CD4-positive, alpha-beta T cell treated with Interleukin-4 for 4 hours (primary cell): ENCODE measurements at places on chromosomes 1 and 21.

- no peak for DNase-seq
Measured at GRCh38 chr1:2294033-2294724, 66.1 kb downstream of the SKI start.

- DNase-seq: peak; percentile 42
Measured at GRCh38 chr1:154405747-154406571, 816 bp downstream of the IL6R start.

DNA sequence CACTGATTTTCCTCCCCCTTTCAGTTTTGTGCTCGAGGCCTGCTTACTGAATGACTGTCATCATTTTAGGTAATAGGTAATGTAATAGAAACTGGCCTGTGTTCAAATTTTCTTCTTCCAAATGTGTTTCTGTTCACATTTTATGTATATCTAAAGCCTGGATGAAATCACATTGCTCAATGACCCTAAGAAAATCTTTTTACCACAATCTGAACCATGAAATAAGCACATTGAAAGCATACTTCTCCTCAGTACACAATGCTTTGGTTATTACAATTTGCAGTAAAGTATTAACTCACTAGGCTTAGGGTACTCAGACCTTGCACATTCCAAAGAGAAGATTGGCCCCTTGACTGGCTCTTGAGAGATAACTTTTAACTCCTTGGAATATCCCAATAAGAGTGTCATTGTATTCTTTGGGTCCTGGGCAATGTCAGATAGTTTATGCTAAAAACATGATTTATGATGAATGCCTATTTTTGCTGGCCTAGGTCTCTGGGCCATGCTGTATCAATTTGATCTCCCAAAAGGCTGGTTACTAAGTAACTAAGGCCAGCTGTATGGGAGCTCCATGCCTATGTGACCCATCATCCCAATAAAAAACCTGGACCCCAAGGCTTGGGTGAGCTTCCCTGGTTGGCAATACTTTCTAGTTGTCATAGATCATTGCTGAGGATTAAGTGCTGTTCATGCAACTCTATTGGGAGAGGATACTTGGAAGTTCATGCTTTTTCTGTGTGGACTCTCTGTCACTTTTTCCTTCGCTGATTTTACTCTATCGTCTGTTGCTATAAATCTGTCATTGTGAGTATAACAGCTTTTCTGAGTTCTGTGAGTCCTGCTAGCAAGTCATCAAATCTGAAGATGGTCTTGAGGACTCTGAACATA is 293.9 kb downstream of the GRIK1 start:
- no peak for DNase-seq

GRCh38 chr1:44757420-44757819 is 17.8 kb downstream of the KIF2C start:
- no peak for DNase-seq

- DNase-seq: no peak
Measured at GRCh38 chr21:38815060-38815405, 9.3 kb downstream of the ETS2 start.

DNA sequence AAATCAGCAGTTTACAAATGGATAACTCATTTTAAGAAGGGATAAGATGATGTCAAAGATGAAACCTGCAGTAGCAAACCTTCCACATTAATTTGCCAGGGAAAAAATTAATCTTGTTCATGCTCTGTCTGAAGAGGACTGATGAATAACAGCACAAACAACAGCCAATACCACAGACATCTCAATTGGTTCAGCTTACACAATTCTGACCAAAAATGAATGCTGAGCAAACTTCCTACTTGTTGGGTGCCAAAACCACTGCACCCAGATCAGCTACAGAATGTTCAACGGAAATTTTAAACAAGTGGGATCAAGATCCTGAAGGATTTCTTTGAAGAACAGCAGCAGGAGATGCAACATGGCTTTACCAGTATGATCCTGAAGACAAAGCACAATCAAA is 98.3 kb downstream of the COQ8A start:
- no peak for DNase-seq

- peak; percentile 46 for DNase-seq
Measured at GRCh38 chr1:13228343-13228781, 2.4 kb upstream of the PRAMEF18 start.

GRCh38 chr1:182143825-182144645 is 82.5 kb upstream of the ZNF648 start:
- no peak for DNase-seq

DNA sequence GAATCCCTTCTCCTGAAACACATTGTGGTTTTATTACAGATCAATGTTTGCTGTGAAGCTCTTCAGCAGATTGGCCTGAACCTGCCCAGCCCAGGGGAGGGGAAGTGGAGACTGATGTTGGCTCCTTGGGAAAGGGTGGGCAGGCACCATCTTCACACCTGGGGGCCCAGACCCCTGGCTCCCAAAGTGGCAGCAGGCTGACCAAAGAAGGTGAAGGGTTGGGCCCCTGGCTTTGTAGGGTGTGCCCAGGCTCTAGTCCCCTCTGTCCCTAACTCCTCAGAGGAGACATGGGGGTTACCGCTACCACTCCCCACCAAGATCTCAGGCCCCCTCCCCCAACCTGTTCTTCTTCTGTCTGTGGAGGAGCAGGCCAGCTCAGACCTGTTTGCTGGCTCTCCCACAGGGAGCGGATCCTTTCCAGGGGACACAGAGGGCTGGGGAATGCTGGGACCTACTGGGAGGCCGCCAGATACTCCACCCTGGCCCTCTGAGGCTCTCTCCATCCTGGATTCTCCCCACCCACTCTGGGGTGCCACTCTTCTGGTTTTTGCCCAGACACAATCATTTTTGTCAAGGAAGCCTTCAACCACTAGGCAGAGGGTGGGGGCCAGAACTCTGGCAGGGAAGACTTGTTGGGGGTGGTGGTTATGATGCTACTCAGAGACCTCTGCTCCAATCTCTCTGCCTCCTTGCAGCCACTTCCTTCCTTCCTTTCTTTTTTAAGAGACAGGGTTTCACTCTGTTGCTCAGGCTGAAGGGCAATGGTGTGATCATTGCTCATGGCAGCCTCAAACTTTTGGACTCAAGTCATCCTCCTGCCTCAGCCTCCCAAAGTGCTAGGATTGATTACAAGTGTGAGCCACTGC is 5.0 kb upstream of the EFNA3 start:
- DNase-seq: no peak

DNA sequence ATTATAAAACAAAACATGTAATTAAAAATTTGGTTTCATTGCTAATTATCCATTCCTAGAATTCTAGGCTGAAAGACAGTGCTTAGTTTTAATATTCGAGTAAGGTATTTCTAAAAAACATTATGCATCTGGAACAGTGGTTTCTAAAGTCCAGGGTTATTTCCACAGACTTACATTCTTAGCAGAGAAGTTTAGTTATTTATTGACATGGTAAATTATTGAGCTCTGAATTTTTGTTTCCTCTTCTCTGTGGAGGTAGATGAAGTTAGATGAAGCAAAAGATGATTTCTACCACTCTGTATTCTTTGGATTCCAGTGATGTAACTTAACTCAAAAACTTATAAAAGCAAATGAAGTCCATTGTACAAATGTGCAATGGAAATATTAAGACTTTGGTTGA is 709.4 kb downstream of the MRPL39 start:
- no peak for DNase-seq

- DNase-seq: peak; percentile 13
Measured at GRCh38 chr1:184664042-184664660, 90.5 kb downstream of the EDEM3 start.

GRCh38 chr1:37392051-37392450 is 82.3 kb upstream of the ZC3H12A start:
- no peak for DNase-seq

GRCh38 chr1:167003711-167004110 is 14.6 kb downstream of the MAEL start:
- DNase-seq: no peak

DNA sequence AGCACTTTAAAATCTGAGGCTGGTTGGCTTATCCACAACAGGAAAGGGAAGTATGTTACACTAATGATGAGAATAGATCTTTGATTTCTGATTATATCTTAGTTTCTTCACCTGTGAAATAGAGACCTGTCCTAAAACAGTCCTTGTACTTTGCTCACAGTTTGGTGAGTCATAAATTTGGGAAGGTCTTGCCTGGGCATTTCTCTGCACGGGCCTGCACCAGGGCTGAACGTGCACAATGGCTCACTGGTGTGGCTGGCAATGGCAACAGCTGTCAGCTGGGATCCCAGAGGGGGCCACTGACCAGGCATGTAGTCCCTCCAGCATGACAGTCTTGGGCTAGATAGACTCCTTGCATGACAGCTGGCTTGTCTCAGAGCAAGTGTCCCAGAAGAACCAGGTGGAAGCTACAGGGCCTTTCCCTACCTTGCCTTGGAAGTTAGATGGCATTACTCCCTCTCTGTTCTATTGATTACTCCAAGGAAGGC is 367.4 kb downstream of the DISC1 start:
- DNase-seq: no peak

DNA sequence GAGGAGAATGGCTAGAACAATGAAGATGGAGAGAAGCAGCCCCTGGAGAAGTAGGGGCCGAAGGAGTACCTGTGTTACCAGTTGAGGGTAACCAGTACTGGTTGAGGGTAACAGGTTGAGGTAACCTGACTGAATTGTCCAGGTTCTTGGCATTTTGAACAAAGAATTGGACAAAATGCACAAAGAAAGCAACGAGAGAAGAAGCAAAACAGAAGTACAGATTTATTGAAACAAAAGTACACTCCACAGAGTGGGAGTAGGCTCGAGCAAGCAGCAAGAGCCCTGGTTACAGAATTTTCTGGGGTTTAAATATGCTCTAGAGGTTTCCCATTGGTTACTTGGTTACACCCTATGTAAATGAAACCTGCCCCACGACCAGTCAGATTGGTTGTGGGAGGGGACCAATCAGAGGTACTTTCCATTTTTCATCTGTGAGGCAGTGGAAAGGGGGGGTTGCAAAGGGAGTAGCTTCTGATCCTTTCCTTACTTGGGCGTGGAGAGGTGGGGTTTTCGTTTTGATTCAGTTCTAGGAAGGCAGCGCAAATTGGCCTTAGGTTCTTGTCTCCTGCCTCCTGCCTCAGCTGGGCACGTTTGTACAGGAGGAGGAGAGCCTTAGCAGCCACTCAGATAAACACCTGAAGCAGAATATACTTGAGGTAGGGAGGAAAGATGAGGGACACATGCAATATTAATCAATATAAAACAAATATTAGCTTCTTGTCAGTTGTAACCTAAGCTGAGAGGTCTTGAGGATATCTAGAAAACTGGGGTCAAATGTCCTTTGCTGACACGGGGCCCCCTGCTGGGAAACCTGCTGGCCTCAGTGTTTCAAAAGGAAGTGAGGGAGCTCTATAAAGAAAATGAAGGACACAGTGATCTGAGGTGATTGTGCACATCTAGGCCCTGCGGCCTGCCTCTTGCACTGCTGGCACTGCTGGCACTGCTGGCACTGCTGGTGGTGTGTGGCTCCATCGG is 14.3 kb upstream of the LSM10 start:
- DNase-seq: peak; percentile 61

DNA sequence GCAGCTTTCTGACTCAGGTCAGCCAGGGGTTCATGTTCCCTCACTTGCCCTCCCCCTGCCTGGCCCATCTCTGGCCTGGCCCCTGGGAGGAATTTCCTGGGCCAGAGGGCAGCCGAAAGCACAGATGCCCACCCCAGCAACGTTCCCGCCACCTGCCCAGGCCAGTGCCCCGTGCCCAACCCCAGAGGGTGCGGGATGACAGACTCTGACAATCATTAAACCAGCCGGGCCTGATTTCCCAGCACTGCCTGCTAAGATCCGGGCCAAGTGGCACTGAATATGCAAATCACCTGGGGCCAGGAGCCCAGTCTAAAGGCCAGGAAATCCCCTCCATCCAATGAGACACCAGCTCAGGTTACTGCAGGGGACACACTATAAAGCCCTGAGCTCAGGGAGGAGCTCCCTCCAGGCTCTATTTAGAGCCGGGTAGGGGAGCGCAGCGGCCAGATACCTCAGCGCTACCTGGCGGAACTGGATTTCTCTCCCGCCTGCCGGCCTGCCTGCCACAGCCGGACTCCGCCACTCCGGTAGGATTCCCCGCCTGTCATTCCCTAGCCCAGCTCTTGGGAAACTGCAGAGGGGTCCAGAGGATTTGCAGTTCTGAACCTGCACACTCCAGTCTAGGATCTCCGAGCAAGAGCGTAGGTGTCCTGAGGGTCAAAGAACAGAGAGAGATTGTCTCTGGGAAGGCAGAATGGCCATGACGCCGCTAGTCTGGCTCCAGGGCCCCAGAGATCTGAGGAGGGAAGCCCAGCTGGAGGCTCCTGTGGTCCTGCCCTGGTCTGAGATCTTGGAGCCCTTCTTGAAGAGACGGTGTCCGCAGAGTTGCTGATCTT is at the start of gene ELF3:
ELF3 (plus strand) TSS at position 408 of the 836 bp plus-strand sequence. CDS start 550 bp downstream, outside the sequence.
- no peak for DNase-seq

GRCh38 chr1:12180315-12180714 is 13.5 kb downstream of the TNFRSF1B start:
- DNase-seq: no peak

- no peak for DNase-seq
Measured at GRCh38 chr1:24903560-24903954, 26.5 kb downstream of the RUNX3 start.

- no peak for DNase-seq
Measured at GRCh38 chr1:155079487-155080311, 1.1 kb downstream of the EFNA3 start.

- DNase-seq: no peak
Measured at GRCh38 chr1:212610575-212610967, 2.0 kb downstream of the ATF3 start.

GRCh38 chr1:223745731-223746130 is 33.4 kb downstream of the CAPN2 start:
- DNase-seq: no peak

DNA sequence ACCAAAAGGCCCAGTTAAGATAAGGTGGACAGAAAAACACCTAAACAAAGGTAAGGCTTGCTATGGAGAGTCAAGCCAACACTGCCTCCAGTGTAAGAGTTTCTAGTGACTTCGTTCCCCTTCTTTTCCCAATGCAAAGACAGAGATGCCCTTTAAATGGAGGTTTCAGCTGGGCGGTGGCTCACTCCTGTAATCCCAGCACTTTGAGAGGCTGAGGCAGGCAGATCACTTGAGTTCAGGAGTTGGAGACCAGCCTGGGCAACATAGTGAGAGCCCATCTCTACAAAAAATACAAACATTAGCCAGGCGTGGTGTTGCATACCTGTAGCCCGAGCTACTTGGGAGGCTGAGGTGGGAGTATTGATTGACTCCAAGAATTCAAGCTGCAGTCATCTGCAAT is 24.0 kb upstream of the COL6A1 start:
- DNase-seq: no peak

GRCh38 chr1:82042306-82043060 is 241.7 kb downstream of the ADGRL2 start:
- DNase-seq: no peak

- DNase-seq: no peak
Measured at GRCh38 chr1:77688939-77689338, 6.5 kb upstream of the ZZZ3 start.

DNA sequence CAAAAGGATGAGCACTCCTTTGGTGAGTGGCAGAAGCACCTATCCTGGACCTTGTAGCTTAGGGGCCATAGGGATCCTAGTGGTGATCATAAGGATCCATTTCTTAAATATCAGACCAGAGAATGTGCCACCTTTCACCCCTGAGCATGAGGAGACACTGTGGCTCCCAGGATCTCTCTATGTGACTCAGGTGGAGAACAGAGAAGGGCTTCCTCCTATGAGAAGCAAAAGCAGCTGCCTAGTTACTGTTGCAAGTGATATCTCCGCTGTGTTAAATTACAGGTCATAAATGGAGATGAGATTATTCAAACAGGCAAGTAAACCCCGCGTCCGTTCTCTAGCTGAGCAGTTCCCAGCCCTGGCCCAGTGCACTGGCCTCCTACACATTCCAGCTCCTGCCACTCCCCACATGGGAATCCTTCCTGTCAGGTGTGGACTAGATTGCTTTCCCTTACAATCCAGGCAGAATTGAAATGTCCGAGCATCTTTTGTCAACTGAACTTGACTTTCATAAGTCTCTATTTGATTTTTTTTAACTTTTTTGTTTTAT is 26.3 kb downstream of the CLEC20A start:
- no peak for DNase-seq
